ENCODE measurements at places on chromosomes 7 and 10. TPM values are rescaled to one million over a fixed set of nuclear protein-coding genes. Genes with fewer than 3 reads are reported as not detected.

- no peak for DNase-seq
Observed at GRCh38 chr7:18520450-18521235, 25.1 kb downstream of the HDAC9 start.

- DNase-seq: no peak
Observed at GRCh38 chr7:44990109-44991023, 9.6 kb upstream of the CCM2 start.

GRCh38 chr10:19964625-19965024 is 148.4 kb downstream of the PLXDC2 start:
- DNase-seq: no peak

The KCND2 gene
- total RNA-seq: 3.7 TPM

DNA sequence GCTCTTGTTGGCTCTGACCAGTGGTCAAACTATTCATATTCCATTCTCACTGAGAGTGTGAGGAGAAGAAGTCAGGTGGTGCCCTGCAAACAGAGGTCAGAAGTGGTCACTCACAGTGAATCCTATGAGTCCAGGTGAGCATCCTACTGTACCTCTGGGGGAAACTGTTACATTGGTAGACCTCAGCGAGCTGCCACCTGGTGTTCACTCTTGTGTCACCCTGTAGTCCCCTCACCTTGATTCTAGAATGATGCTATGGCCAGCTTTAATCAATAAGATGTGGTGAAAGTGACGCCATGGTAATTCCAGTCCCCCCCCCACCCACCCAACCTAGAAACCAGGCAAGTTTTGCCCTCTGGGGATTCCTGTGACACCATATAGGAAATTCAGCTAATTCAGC is 1.2 kb upstream of the AMPH start:
- DNase-seq: no peak

The TSPAN15 gene
- total RNA-seq: 26.5 TPM

The OR13A1 gene
- total RNA-seq: not detected

DNA sequence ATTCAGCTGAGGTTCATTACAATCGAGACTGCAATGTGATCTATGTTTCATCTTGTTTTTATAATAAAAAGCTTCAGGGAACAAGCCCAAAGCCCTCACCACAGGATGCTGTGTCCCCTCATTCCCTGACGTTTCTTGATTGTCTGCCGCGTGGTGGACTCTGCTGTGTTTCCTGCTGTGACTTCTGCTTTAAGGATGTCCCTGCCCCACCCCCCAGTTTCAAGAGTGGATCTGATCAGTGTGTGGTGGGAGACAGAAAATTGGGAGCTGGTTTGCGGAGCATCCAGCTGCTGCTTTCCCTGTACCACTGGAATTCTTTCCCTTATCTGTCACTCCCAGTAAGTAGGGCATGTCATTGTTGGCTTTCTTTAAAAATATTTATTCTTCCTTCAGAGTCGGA is 86.2 kb downstream of the CREM start:
- no peak for DNase-seq

- no peak for DNase-seq
Observed at GRCh38 chr10:120979435-120980278, 128.5 kb downstream of the WDR11 start.

The MAGI2 gene
- total RNA-seq: 6.9 TPM

DNA sequence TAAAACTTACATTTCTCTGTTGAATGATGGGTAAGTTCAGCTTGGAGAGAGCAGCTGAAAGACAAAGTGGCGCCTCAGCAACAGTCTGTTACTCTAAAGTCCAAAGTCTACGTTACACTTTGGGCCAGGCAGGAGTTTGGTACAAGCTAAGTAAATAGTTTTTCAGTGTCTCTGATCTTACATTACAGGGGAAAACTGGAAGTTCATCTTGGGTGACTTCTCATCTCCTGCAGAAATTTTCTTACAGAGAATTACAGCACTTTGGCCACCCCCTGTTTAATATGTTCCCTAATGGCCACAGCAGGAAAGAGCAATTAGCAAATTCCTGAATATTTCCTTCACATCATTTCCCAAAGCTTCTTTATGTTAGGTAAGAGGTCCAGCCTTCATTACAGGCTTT is 67.1 kb downstream of the ABCC2 start:
- DNase-seq: no peak

- no peak for DNase-seq
Observed at GRCh38 chr10:18104223-18104872, 35.9 kb upstream of the CACNB2 start.

DNA sequence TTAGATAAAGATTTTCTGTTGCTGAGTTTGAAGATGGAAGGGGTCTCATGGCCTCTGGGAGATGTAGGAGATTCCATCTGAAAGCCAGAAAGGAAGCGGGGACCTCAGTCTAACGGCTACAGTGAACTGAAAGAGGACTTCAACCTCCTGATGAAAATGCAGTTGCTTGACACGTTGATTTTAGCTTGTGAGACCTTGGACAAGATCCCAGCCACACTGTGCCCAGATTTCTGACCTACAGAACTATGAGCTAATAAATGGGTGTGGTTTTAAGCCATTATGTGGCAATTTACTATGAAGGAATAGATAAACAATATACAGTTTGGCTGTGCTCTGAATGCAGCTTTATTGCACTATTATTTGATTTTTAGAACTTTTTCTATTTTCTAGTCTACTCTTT is 342.3 kb upstream of the SEMA3D start:
- DNase-seq: no peak

DNA sequence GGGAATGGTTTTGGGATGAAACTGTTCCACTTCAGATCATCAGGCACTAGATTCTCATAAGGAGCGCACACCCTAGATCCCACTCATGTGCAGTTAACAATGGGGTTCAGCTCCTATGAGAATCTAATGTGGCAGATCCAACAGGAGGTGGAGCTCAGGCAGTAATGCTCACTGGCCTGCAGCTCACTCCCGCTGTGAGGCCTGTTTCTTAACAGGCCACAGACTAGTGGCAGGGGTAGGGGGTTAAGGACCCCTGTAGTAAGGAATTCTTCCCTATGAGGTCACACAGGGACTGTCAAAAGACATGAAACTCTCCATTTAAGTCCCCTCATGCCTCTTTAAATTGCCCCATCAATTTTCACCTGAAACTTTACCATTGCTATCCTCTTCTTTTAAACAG is 8.0 kb downstream of the HGF start:
- DNase-seq: no peak

The AGAP5 gene
- total RNA-seq: 5.4 TPM

DNA sequence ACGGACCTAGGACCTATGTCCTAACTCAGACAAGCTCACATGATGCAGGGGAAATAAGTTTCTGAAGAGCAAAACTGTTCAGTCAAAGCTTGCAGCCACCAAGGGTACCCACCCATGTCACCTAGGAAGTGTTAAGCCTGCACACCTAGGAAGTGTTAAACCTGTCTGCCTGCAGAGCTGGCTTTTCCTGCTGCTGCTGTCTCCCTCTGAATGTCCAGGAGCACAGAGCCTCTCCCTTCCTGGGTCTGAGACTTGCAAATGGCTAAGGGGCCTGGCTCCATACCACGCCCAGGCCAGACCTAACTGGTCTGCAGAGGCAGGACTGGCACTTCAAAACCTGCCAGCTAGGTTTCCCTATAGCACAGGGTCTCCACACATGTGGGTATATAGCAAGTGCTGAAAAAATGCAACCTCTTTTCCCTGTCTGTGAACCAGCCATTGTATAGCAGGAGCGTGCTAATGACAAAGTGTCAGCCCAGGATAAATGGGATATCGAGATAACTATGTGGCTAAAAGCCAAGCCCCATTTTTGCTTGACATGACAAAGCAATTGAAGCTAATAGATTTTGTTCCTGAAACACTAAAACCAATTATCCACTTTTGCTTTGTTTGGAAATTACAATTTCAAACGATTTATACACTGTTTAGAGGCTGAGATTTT is 1.5 kb downstream of the GDF2 start:
- DNase-seq: no peak

The PRLHR gene
- total RNA-seq: 23.1 TPM

GRCh38 chr7:117986645-117987269 is 113.5 kb upstream of the CTTNBP2 start:
- DNase-seq: no peak

DNA sequence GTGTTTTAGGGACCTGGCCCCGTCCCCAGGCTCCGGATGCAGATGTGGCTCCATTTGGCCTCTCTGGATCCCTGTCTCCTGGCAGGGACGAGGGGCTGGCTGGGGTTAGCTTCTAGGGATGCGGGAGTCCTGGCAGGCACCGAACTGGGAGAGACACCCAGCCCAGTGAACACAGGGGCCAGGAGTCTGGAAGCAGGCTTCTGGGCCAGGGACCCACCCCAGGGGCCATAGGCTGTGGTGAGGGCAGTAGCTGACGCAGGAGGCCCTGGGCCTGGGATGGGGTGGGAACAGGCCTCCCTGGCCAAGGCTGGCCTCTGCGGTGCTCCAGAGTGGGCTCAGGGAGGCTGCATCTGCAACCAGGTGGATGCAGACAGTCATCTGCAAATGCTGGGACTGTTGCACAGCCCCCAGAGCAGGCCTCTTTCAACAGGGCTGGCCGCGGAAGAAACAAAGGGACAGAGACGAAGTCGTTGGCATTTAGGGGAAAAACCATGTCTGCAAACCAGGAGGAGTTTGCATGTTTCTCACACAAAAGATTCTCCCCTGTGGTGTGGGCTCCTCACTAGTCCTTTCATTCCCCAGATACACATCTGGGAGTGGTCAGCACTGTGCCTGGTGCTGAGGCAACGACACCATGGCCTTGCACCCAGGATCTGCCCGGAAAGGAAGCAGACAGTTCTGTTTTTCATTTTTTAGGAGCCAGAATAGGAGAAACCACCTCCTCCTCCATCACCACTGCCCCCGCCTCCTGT is 36.4 kb upstream of the ZNF488 start:
- no peak for DNase-seq

DNA sequence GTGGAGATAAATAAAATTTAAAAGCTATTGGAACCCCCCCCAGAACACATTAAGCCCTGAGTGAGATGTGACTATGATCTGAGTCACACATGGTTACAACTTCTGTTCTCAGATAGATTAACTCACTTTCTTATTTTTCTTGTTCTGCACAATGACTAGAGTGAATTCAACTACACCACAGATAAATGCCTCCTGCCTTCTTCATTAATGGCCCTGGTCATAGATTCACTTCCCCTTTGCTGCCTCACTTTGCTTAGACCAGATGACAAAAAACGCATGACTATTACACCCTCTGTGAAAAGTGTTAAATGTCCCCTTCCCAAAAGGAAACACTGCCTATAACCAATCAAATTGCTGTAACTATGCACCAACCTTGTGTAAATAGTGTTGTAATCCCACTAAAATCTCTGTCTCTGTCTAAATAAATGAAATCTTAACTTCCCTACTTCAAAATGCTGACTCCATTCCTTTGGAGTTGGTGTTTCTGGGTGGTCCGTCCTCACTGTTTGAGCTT is 49.4 kb downstream of the AKR1D1 start:
- DNase-seq: no peak

- DNase-seq: no peak
Observed at GRCh38 chr10:122362621-122363020, 11.9 kb upstream of the PLEKHA1 start.

GRCh38 chr7:103928581-103928980 is 60.9 kb downstream of the RELN start:
- DNase-seq: no peak

GRCh38 chr7:117793976-117794375 is 79.3 kb downstream of the CTTNBP2 start:
- DNase-seq: no peak

- no peak for DNase-seq
Observed at GRCh38 chr7:152477079-152477478, 41.3 kb upstream of the KMT2C start.

The NACAD gene
- 9.6 TPM for total RNA-seq

DNA sequence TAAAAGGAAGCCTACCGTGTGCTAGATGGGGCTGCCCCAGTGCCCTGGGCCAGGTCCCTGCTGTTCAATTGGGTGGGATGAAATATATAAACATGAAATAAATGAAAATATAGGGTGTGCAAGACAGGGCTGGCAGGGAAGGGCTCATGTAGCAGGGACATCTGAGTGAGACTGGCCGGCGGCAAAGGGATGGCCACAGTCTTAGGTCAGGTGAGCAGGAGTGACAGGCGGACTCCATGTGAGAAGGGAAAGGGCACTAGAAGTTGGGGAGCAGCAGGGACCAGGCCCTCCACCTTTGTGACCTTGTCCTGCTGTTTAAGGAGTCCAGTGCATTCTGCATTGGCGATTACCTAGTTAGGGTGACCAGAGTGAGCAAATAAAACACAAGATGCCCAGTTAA is 207.6 kb upstream of the ZNF32 start:
- DNase-seq: no peak

DNA sequence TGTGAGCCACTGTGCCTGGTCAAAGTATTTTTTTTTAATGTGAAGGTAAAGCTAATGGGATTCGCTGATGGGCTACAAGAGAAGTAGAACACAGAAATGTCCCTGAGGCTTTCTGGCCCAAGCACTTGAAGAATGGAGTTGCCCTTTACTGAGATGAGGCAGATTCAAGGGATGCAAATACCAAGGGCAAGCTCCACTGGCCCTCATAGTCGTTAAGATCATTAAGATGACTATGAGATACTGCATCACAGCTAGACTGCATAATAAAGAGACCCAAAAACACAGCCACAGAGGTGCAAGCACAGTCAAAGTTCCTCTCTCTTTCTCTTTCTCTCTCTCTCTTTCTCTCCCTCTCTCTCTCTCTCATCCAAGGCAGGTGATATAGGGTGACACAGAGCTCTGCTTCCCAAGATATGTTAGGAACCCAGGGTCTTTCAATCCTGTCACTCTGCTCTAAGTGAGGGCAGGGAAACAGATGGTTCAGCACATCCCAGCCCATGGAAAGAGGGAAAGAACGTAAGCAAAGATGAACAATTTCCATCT is 117.4 kb downstream of the SFMBT2 start:
- no peak for DNase-seq

The GJD4 gene
- not detected for total RNA-seq

The IFIT5 gene
- total RNA-seq: 9.1 TPM

DNA sequence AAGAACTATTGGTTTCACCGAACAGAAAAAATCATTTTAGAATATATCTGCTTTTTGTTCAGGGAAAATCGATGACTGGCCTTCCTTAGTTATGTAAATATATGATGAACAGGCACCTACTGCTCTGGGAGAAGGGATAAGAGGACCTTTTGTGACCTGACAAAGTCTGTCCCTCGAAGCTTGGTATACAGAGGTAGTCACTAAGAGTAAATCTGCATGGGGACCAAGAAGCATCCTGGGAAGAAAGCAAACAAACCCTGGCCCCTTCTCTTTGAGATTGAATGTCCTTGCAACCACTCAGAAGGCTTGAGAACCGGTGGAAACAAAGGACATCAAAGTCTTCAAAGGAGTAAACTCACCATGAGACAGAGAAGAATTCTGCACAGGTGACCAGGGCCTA is 52.3 kb downstream of the SKIDA1 start:
- DNase-seq: no peak

- no peak for DNase-seq
Observed at GRCh38 chr10:61286686-61287085, 166.5 kb downstream of the TMEM26 start.

GRCh38 chr7:106050002-106050745 is 61.9 kb downstream of the SYPL1 start:
- no peak for DNase-seq

The LBX1 gene
- not detected for total RNA-seq

Measured in vagina (tissue), 2 donors.